ENCODE measurements at places on chromosomes 4 and X. TPM values are rescaled to one million over a fixed set of nuclear protein-coding genes. Genes with fewer than 3 reads are reported as not detected.

- DNase-seq = no peak
Measured at GRCh38 chr4:66585767-66586166, 915.5 kb upstream of the EPHA5 start.

GRCh38 chrX:131704136-131704695 is 160.3 kb downstream of the OR13H1 start:
- no peak for DNase-seq

- no peak for DNase-seq
Measured at GRCh38 chr4:132893787-132894186, 255.3 kb upstream of the PCDH10 start.

DNA sequence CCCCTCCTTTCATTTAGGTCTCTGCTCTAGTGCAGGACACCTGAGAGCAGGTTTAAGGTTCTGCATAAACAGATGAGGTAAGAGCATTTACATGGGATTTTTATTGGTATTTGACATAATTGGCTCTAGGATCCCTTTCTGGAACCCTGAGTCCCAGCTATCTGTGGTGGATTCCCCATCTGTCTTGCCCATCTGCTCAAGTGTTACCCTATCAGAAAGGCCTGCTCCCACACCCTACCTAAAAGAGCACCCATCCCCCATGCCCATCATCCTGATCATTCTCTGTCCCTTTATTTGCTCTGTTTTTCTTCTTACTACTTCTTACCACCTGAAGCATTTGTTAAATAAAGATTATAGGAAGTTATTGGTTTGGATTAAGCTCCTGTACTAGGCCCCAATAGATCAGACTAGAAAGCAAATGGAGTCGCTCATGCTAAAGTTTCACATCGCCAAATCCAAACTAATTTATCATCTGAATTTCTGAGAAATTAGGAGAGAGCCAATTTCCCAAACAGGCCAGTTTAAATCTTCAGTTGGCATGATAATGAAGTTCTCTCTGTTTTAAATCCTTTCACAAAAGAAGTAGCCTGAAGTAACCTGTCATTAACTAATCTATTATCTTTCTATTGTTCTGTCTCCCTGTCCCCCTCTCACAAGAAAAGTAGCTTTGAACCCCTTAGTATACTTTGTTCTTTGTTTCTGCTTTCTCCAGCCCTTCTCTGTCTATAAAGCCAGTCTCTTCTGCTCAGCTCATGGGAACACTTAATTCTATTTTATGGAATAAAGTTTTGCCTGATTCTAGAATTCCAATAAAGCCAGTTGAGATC is 178.6 kb downstream of the ZNF674 start:
- no peak for DNase-seq

- no peak for DNase-seq
Measured at GRCh38 chrX:50168241-50168687, 32.5 kb downstream of the AKAP4 start.

DNA sequence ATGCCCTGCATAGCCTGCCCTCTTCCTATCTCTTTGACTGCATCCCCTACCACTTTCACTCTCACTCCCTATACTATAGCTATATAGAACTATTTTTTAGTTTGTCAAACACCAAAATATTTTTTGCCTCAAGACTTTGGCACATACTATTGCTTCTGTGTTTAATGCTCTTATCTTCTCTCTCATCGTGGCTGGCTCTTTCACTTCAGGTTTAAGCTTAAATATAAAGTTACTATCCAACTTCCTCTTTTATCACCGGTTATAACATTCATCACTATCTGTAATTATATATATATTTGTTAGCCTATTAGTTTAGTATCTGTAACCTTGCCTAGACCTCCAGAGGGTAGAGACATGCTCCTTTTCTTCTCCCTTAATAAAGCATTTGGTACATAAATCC is 11.5 kb upstream of the HMGB2 start:
- DNase-seq = no peak

DNA sequence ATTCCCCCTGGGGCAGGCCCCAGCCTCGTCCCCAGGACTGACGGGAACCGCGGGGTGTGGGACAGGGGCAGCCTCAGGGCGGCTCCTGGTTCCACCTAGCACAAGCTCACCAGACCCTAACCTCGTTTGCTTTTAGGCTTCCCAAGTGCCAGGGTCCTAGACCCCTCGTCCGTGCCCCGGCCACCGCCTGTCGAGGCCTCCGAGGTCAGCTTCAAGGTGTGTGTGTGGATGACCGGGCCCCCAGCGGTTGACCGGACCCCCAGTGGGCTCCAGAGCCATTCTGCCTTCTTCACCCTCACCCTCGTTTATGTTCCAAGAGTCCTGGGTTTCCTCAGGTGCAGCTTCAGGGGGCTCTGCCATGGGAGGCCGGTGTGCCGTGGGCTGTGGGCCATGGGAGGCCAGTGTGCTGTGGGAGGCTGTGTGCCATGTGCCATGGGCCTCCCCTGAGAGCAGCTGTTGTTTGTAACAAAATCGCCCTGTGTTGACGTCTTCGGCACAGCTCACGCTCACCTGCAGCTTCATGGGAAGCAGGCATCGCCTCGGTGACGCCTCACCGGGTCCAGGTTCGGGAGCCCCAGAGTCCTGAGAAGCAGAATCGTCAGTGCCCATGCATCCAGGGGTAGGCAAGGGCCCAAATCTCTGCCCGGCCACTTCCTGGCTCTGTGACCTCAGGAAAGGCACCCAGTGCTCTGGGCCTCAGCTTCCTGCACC is 43.0 kb upstream of the HMX1 start:
- no peak for DNase-seq

DNA sequence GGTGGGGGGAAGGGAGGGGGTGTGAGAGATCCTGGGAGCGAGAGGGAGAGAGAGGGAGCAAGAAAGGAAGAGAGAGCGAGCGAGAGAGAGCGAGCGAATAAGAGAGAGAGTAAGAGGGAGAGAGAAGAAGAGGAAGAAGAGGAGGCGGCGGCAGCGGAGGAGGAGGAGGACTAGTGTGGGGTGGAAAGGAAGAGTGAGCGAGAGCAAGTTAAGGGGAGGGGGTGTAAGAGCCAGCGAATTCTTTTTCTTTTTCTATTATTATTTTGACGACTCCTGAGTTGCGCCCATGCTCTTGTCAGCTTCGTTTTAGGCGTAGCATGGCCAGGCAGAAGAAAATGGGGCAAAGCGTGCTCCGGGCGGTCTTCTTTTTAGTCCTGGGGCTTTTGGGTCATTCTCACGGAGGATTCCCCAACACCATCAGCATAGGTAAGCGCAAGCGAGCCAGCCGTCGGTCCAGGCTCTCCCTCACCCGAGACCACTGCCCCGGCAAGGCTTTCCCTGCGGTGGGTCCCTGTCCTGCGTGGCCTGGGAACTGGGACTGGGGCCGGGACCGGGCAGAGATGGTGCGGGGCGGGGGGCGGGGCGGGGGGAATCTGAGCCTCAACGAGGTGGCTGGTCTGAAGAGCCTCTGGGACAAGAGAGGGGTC is at the start of gene GRIA3:
Gene GRIA3 (plus strand): TSS at position 60 of the 647 bp plus-strand sequence. CDS start 258 bp downstream, at position 318.
- DNase-seq = no peak

DNA sequence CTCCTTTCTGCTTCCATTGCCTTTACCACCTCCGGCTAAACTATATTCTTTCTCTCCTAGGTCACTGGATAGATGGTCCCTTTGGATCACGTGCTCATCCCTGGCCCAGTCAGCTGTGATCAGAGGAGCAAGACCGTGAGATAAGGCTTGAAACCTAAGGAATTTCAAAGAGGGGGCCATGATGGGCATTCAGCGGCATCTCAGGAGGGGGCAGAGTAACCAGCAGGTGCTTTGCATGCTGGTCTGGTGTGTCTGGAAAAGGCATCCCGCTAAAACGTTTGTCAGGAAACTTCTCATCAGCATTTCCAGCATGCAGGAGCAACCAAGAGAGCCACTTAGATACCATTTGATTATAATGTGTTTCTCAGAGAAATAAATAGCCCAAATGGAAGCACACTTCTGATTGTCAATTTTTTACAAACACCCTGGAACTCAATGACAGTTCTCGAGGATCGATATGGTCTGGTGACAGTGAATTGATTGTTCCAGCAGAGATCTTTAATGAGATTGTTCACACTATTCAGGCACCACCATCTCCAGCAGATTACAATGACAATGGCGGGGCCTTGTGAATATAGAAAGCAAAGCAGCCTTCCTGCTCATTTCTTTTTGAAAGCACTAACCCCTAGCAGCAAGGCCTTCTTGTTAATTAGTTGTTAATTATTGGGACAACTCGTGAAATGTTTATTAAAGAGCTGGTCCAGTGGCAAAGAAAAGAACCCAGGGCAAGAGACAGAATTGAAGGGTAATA is 327.1 kb downstream of the PTTG2 start:
- no peak for DNase-seq

DNA sequence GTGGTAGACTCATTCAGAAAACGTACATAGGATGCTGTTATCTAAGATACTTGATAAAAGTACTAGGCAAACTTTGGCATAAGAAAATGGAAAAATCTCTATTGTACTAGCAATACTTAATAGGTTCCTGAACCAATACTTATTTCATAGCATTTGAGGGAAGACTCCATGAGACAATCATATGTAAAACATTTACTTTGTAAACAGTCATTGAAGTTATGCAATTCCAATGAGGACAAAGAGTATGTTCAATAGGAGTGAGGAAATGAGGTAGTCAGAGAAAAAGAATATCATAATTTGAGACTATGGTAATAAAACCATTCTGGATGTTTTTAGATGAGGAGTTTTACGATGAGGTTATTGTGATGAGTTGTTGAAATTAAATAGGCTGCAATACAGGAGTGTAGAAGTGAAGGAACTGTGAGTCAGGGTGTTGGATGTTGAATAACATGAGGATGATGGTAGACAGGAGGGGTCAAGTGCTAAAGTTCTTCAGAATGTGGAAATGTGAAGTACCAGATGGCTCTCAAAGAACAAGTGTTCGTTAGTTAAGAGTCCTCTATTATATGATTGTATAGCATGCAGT is 397.9 kb downstream of the PPP3CA start:
- DNase-seq = no peak

GRCh38 chr4:3253808-3254207 is 4.8 kb downstream of the MSANTD1 start:
- DNase-seq = peak; percentile 60

DNA sequence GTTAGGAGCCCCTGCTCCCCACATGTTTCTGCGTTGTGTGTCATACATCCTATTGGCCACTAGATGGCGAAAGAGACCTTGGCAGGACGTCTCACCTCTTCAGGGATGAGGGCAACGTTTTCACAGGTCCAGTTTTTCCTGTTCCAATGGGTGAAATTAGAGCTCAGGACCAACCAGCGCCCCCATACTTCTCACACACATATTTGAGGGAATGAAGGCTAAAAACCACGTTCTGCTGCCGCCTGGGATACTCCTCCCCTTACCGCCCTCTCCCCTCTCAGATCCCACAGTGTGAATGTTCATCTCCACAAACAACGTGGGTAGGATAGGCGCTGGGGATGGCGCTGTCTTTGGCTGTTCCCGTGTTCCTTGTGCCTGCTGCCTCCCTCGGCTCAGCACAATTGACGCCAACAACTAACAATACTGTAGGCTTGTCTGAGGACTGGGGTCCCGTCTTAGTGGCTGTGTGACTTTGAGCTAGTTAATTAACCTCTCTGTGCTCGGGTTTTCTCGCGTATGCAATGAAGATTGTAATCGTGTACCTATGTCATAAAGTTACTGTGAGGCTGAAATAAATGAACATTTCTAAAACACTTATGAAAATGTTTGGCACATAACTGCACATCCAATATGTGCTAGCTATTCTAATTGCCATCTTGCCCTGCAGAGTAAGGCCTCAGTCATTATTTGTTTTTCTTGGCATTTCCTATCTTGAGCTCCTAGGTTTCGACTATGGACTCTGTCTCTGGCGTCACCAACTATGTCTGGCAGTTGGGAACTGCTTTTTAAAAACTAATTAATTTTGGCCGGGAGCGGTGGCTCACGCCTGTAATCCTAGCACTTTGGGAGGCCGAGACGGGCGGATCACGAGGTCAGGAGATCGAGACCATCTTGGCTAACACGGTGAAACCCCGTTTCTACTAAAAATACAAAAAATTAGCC is 181.3 kb upstream of the STK26 start:
- peak; percentile 48 for DNase-seq

DNA sequence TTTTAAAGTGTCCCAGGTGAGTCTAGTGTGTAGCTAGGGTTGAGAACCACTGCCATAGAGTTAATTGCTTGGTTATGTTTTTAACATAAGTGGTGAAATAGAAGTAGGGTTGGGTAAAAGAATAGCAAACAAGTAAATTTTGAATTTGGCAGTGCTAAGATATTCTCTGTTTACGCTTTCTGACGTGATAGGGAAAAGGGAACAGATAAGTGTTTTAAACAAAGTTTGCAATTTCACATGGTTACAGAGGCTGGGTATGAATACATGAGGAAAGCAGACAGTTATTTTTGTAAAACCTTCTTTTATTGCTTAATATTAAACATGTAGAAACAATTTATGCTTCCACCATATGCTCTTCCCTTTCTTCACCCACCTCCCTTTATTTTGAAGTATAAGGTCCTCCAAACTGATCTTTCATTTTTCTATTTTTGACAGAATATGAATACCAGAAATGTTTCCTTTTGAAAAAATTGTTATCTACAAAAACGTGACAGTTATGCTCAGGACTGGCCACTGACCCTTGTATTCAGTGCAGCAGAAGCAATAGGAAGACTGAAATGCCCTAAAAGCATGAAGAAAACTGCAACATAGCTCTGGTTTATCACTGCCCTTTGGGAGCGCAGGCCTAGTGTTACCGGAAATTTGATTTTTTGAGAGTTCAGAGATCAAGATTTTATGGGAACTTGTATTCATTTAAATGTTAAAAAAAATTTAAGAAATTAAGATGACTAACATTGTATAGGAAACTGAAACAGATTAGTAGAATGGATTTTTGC is 214.4 kb upstream of the ARSJ start:
- DNase-seq = peak; percentile 65

GRCh38 chrX:152821145-152821765 is 9.3 kb downstream of the CETN2 start:
- no peak for DNase-seq

DNA sequence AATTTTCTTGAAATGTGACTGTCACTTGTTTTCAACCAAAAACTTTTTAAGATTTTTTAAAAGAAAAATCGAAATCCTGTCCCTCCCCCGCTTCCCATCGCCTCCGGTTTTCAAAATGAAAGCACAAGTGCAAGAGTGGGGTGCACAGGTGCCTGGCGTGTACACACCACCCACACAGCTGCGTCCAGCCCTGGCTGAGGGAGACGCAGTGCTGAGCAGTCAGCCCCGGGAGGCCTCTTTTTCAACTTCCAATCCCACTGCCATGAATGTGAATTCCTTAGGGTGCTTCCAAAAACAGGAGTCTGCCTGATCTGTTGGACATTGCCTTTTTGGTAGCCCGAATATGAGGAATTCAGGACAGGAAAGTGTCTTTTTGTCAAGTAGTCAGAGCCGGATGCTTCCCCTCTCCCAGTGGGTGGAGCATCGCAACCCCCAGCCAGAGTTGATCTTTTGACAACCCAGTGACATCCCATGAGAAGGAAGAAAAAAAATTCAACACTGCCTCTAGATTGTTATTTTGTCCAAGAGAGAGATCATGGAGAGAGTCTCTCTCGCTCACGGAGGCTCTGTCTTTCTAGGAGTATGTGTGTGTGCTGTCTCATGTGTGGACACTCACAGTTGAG is 8.9 kb downstream of the PRRG3 start:
- no peak for DNase-seq

GRCh38 chrX:29431895-29432294 is 783.5 kb upstream of the MAGEB2 start:
- DNase-seq = no peak

GRCh38 chrX:18598413-18598812 is 73.5 kb downstream of the RS1 start:
- no peak for DNase-seq

- no peak for DNase-seq
Measured at GRCh38 chrX:69066966-69067525, 98.2 kb downstream of the PJA1 start.

Gene DCAF12L2
- not detected for total RNA-seq

Gene PNCK
- total RNA-seq = 1.1 TPM
